ENCODE measurements at places on chromosomes 16 and 17. TPM values are rescaled to one million over a fixed set of nuclear protein-coding genes. Genes with fewer than 3 reads are reported as not detected.

DNA sequence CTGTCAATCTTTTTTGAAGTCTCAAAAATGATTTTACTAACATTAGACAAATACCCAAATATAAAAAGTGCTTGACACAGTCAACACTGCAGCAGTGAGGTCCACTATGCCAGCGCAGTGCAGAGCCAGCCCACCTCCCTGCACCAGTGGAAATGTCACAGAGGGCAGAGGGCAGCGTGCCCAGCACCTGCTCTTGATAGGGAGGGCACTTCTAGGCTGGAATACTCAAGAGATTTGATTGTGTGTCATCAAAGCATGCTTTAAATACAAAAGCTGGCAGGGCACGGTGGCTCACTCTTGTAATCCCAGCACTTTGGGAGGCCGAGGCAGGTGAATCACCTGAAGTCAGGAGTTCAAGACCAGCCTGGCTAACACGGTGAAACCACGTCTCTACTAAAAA lies 136.0 kb downstream of the ANKRD11 start:
- no peak for DNase-seq

- no peak for DNase-seq
Measured at GRCh38 chr16:77043076-77043475, 147.9 kb upstream of the MON1B start.

DNA sequence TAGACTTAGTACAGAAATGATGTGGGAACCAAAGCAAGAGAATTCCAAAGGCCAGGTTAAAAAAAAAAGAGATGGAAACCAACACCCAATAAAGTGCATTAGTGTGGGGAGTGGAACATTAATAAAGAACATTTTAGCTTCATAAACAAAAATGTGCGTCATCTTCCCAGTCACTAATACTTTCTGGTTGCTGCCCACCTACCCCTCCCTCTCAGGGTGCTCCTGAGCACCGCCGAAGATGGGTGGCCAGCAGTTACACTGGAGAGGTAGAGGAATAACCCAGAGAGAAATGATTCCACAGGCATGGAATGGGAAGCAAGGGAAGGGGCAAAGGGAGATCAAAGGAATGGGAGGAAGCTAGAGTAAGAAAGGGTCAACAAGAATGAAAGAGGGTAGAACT lies 6.0 kb upstream of the CHD3 start:
- DNase-seq, result no peak

DNA sequence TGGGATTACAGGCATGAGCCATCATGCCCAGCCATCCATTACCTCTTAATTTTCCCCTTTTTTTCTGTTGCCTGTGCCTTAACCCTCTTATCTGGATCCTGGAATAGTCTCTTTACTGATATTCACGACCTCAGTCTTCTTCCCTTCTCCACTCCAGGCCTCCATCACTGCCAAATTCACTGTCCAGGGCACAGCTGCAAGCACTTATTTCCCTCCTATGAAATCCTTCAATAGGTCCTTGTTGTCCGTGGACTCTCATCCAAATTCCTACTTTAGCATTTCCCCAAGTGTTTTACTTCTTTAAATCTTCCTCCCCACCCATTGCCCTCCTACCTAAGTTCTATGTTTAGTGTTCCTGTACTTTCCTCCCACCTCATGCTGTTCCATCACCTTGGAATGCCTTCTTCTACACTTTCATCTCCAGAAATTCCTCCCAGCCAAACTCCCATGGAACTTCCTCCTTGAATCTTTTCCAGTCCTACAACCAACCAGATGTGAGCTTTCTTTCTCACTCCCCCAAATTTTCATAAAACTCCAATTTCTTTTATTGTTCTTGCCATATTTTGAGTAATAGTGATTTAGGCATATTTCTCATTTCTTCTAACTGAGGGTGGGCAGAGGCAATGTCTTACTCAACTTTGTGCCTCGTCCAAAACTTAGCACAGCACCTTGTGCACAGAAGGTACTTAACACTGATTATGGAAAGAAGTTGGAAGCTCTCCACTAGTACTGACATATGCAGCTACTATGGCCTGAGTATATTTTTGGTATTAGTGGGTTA lies 35.3 kb downstream of the FAM20A start:
- DNase-seq, result no peak

GRCh38 chr17:10614536-10615155 lies 42.5 kb downstream of the MYH3 start:
- DNase-seq, result no peak

DNA sequence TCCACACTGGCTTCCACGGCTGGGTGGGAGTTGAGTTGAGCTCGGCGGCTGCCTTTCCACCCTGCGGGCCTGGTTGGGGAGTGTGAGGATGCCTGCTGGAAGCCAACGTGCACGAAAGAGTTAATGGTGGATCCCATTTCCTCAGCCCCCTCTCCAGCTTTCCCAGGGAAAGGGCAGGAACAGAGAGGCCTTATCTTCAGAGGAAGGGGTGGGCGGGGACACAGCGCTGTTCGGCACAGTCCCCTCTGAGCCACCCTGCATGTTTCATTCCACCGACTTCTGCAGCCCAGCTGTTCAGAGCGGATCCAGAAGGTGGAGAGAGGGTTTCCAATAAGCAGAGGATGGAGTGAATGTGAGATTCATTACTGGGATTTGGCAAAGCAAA lies 295.3 kb downstream of the SEC14L1 start:
- DNase-seq, result no peak

The GNGT2 gene
- total RNA-seq, result 11.5 TPM

Data from naive thymus-derived CD4-positive, alpha-beta T cell (primary cell).